ENCODE measurements at places on chromosomes 4 and X. TPM values are rescaled to one million over a fixed set of nuclear protein-coding genes. Genes with fewer than 3 reads are reported as not detected.

- DNase-seq = no peak
Observed at GRCh38 chr4:162770761-162771490, 395.8 kb downstream of the NAF1 start.

DNA sequence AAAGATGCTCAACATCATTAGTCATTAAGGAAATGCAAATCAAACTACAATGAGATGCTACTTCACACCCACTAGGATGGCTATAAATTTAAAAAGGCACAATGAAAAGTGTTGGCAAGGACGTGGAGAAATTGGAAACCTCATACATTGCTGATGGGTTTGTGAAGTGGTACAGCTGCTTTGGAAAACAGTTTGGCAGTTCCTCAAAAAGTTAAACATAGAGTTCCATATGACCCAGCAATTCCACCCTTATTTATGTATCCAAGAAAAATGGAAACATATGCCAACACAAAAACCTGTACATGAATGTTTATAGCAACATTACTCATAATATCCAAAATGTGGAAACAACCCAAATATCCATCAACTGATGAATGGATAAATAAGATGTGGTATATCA, 101.3 kb upstream of the MAGEB10 start:
- DNase-seq = no peak

- no peak for DNase-seq
Observed at GRCh38 chr4:123659730-123660129, 263.1 kb downstream of the SPRY1 start.

DNA sequence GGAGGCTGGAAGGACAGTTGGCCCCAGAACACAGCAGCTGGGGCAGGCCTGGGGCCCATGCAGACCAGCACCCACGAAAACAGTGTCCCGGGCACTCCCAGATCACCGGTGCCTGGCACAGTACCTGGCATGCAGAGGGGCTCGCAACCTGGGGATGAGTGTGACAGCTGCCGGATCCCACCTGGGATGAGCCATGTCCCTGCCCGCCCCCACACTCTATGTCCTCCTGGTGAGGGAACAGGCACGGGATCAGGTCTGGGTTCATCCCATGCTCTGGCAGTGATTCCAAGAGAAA, 22.8 kb upstream of the PPP2R2C start:
- no peak for DNase-seq

Gene PNMA6F
- not detected for total RNA-seq

DNA sequence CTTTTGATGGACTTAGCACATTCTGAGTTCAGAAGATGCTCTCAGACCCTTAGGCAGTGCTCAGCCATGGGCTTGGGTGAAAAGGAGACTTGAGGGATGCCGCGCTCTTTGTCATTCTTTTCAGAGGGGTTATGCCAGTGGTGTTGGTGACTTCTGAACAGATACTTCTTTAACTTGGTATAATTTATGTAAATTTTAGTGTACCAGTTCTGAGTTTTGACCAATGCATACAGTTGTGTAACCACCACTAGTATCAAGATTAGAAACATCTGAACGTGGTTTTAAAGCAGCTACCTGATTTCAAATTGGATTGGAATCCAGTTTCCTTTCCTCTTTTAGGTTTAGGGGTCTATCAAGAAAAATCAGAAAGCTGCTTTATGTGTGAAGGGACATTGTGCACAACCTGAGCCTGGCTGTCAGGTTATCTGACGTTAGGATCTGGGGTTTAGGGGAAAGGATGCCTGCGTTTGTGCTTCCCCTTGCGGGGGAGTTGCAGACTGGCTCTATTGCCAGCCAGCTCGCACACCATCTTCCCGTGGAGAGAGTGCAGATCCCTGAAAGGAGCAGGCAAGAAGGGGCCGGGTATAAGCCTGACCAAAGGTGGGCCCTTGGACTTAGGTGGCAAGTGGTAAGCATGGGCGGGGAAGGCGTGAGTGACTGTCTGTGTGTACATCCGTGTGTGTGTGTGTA, 19.0 kb downstream of the SMS start:
- no peak for DNase-seq

DNA sequence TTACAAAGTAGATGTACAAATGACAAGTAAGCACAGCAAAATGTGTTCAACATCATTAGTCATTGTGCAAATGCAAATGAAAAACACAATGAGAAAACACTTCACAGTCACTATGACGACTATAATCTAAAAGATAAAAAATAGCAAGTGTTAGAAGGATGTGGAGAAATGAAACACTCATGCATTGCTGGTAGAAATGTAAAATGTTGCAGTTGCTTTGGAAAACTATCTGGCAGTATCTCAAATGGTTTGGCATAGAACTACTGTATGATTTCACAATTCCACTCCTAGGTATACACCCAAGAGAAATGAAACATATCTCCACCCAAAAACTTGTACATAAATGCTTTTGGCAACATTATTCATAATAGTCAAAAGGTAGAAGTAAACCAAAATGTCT, 459.7 kb upstream of the TRAM1L1 start:
- DNase-seq = no peak

DNA sequence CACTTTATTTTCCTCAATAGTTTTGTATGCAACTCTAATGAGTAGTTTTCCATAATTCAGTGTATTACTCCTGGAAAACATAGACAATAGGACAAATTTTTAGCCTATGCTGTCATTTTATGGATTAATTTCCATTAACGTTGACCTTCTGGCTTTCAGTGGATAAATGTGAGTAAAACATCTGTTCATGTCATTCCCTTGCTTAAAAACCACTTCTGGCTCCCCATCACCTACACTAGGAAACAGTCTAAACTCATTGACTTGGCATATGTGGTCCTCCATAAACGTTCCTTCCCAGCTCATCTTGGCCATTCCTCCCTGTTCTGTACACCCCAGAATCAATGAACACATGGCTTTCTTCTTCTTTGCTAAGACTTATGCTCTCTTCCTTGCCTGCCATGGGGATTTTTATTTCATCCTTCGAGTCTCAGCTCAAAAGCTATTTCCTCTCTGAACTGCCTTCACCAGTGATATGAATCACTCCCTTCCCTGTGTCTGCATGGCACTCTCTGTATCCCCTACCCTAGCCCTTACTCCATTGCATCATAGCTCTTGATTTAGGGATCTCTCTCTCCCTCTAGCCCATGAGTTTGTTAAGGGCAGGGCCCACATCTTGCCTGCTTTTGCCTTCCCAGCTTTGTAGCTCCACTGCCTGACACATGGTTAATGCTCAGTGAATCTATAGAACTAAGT, 34.8 kb downstream of the DOCK11 start:
- DNase-seq = no peak

DNA sequence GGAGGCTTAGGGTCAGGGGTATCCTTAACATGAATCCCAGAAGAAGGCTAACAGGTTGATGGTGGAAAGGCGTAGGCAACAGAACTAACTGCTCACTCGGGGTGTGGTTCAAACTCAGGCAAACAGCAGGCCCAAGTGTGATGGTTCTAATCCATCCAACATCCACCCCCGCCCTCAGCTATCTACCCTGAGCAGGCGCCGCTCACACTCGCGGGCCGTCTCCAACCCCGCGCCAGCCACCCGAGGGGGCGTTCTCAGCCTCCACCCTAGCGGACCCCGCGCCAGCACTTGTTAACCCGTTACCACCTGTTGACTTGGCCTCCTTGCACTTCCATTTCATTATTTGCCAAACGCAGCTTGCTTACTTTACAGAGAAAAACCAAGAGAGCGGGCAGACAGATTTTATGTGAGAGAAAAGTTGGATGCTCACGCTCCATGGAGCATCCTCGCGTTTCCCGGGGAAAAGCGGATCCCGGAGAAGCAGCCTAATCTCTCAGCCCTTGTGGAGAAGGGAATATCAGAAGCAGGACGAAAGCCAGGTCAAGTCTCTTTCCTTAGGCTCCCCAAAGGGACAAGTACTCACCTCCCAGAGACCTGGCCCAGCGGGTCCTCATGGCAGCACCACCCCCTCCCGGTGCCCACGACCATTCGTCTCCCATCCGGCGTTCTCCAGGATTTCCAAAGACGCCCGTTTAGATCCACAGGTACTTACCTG, 773 bp downstream of the SNCA start:
- DNase-seq = peak; percentile 9

DNA sequence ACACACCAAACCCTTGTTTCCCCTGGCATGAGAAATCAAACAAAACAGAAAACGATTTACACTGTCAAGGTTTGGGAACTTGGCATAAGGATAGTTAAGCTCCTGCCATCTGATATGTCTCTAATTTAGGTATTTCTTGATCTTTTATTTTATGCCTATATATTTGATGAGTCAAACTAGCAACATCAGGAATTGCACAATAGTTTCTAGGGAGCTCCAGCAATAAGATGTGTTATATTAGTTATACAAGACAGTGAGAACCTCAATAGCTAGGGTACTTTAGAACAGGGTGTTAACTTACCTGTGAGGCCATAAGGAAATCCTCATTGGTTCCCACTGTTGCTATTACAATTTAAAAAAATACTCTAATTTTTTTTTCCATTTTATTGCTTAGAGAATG, 474.2 kb downstream of the GBA3 start:
- no peak for DNase-seq

Gene BRS3
- not detected for total RNA-seq

Gene HERC5
- total RNA-seq = 1.7 TPM

GRCh38 chr4:26237916-26238315, 82.9 kb upstream of the RBPJ start:
- no peak for DNase-seq

DNA sequence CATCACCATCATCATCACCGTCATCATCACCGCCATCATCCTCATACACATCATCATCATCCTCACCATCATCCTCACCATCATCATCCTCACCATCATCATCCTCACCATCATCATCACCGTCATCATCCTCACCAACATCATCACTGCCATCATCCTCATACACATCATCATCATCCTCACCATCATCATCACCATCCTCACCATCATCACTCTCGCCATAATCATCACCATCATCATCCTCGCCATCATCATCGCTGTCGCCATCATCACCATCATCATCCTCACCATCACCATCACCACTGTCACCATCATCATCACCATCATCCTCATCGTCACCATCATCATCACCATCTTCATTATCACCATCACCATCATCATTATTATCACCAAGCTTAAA, 19.8 kb upstream of the DHRSX start:
- no peak for DNase-seq

Gene VMA21
- 51.3 TPM for total RNA-seq

DNA sequence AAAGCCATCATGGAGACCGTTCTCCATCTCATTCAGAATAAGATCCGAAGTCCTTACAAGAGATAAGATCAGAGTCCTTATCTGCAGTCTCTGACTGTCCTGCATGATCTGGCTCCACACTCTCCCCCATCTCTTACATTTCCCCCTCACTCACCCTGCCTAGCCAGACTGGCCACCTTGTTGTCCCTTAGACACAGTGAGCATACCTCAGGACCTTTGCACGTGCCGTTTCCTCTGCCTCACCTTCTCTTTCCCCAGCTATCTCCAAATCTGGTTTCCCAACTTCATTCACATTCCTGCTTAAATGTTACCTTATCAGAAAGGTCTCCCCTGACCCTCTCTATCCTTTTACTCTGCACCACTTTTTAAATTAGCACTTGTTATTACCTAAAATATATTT, 44.0 kb downstream of the KLHL5 start:
- no peak for DNase-seq

GRCh38 chr4:18020145-18020670, 1.3 kb downstream of the LCORL start:
- peak; percentile 8 for DNase-seq

GRCh38 chr4:182907396-182907795, 9.8 kb downstream of the DCTD start:
- no peak for DNase-seq

- DNase-seq = no peak
Observed at GRCh38 chr4:161990721-161991120, 173.1 kb downstream of the FSTL5 start.

GRCh38 chr4:44150091-44150576, 298.5 kb downstream of the KCTD8 start:
- DNase-seq = no peak

- no peak for DNase-seq
Observed at GRCh38 chr4:10753856-10754402, 69.4 kb upstream of the CLNK start.

Gene SERPINA7
- not detected for total RNA-seq

- no peak for DNase-seq
Observed at GRCh38 chr4:20354120-20354519, 102.4 kb downstream of the SLIT2 start.

DNA sequence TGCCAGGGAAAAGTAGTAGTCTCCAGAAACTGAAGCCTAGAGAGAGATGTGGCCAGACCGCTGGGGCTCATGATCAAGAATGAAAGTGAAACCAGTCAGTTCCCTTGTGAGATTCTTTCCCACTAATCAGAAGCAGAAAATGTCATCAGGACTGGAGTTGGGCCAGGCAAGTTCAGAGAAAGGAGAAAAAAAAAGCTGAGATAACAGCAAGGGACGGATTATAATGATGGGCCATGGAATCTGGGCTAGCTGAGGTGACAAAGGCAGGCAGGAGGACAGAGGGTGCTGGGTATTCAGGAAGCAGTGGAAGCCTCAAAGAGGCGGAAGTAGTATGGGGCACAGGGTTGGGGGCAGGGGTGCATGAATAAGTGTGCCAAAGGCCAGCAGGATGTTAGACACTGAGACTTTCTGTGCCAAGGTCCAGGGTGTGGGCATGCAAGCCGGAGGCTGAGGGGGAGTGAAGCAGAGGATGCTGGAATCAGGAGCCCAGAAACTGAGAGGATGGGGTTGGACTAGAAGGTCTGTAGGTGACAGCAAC, 2.5 kb downstream of the CXorf38 start:
- DNase-seq = no peak

DNA sequence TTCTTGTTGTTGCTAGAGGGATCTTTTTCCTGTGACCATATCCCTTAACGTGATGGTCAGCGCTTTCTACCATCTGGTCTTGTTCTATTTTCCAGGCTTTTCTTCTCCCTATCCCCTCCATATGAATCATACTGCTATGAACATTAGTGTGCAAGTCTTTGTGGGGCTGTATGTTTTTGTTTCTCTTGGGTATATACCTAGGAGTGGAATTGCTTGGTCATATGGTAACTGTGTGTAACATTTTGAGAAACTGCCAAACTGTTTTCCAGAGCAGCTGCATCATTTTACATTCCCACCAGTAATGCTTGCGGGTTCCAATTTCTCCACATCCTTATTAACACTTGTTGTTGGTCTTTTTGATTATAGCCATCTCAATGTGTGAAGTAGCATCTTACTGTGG, 121.4 kb downstream of the SPRY1 start:
- DNase-seq = no peak

Gene FAM9B
- total RNA-seq = not detected

DNA sequence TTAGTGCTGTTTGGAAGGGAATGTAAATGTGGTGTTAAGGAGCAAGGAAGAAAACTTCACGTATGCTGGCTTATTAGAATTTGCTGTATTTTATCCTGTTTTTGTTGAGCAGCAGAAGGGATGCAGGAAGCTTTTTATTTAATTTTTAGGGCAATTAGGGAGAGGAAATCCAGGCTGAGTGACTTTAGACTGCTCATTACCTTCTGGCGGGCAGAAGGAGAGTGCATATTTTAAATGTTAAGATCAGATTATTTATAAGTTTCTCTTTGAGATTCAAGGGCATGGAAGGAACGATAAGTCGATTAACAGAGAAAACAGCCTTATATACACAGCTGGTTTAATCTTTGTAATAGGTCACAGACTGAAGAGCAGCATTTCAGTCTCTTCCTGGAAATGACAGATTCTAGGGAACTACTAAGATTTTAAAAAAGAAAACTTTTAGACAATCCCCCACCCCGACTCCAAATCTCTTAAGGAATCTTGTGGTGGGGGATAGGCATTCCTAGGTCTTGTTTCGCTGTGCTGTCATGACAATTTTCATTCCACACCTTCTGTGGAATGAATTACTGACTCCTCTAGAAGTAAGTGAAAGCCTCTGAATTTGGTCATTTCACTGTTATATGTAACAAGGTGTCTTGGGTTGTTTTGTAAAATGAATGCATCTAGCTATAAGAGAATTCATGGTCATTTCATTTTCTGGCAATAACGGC, 402.5 kb downstream of the RAPGEF2 start:
- DNase-seq = no peak
